Hematopoietic multipotent progenitor cell (in vitro differentiated cells): ENCODE measurements at places on chromosomes 1 and 21.

DNA sequence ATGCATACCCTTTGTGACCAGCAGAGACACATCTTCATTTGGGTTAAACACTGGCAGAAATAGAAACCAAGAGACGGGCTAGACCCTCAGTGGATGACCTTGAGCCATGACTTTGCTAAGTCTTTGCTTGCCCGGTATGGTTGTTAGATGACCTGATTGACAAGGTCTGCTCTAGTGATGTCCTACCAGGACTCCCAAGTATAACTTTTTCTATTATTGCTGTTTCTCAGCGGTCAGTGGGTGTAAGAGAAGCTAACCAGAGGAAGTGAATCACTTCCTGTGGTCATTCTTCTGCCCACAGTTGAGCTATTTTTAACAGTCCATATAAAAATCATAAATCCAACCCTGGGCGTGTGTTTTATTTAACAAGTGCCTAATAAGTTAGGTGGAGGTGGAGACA lies 126.2 kb upstream of the ETS2 start:
- DNase-seq, result no peak

GRCh38 chr1:66393586-66394287 lies 140.2 kb upstream of the SGIP1 start:
- no peak for DNase-seq

- DNase-seq, result no peak
These were observed 173.3 kb downstream of the PTPRU start for GRCh38 chr1:29409616-29410015.

DNA sequence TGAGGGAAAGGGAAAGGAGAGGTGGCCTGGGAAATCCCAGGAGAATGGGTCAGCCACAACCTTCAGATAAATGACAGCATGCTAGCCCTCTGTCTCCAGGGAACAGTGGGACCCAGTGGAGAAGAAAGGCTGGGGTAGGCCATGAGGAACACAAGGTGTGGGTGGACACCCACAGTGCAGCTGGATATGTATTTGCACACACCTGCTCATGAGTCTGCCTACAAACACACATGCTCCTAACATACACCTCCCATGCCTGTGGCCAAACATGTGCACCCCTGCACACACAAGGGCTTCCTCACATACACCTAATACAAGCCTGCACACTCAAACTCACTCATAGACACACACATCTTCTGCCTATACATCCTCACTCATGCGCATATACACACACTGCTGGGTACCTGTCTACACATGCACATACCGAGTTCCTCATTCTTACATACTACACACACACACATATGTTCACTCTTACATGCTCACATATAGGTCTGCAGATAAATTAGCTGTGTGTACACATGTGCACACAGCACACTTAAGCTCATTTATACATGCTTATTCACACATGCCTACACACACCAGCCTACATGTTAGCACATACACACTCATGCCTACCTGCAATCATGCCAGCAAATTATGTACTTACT lies 3.6 kb downstream of the C1orf216 start:
- no peak for DNase-seq

GRCh38 chr1:38561110-38561509 lies 298.5 kb downstream of the RRAGC start:
- DNase-seq, result no peak

DNA sequence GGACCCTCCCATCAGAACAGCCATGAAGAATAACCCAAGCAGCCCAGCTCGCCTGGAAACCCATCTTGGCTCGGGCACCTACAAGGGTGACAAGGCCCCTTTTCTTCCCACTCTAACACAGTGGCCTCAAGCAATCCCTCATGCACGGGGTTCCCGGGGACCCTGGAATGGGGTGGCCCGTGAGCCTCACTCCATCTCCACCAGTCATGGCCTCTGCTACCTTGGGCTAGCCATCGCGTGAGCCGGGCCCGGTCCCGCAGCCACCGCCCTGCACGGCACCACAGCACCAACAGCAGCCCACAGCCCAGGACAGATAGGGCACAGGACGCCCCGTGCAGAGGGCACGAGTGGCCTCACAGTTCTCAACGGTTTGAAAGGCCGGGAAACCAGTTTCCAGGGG lies 19.0 kb downstream of the WDR4 start:
- DNase-seq, result no peak

DNA sequence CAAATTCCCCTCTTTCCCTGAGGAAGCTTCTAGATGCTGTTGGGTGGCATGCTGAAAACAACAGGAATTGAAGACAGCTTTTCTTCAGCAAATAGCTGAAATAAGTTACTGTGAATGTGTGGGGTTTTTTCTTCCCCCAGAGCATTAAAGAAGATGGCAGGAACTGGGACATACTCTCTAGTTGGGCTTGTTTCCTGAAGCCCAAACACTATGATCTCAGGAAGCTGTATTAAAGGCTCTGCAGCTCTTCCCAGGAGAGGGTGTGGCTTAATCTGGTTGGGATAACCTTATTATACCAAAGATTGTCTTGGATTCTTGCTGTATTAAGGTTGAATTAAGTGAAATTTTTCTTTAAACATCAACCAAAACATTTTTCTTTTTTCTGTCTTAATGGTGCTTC lies 64.9 kb upstream of the LMO4 start:
- no peak for DNase-seq

DNA sequence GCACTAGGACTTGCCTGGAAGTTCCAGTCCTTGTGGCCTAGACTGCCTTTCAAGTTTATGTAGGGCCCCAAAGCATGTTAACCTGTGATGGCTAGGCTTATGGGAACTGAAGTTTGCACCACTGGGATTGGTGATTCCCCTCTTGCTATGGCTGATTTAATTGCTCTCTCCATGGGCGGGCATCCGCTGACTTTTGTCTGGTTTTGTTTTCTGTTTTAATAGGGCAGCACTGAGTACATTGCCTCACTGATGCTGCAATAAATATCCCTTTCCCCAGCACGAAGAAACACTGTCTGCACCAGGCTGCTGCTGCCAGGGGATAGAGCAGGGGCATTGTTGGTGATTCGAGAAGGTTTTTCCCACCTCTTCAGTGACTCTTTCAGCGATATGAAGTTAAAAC lies 73.3 kb upstream of the PDE4B start:
- DNase-seq, result no peak

GRCh38 chr21:16572032-16572431 lies 842.2 kb downstream of the USP25 start:
- no peak for DNase-seq

- peak; percentile 77 for DNase-seq
These were observed 41.3 kb upstream of the TACSTD2 start for GRCh38 chr1:58618303-58618702.

- DNase-seq, result no peak
These were observed 15.6 kb downstream of the COL6A1 start for GRCh38 chr21:45997205-45997494.
